ENCODE measurements at places on chromosomes 6 and 20. TPM values are rescaled to one million over a fixed set of nuclear protein-coding genes. Genes with fewer than 3 reads are reported as not detected.
A peak's percentile ranks its signal among the peaks of the same experiment; 100 is the strongest.

The TRIM40 gene
- not detected for total RNA-seq

The CARMIL1 gene
- 3.4 TPM for total RNA-seq

The RNF217 gene
- not detected for total RNA-seq

The MATN4 gene
- 2.2 TPM for total RNA-seq

The NRSN1 gene
- not detected for total RNA-seq

The HLA-DOB gene
- 2.7 TPM for total RNA-seq

The HLA-DQB2 gene
- total RNA-seq: 2.9 TPM

The STK4 gene
- total RNA-seq: 151 TPM

The GINS1 gene
- 36.5 TPM for total RNA-seq

The PXMP4 gene
- 15.6 TPM for total RNA-seq

The RWDD1 gene
- 44.2 TPM for total RNA-seq

The NCR2 gene
- total RNA-seq: 1.4 TPM

DNA sequence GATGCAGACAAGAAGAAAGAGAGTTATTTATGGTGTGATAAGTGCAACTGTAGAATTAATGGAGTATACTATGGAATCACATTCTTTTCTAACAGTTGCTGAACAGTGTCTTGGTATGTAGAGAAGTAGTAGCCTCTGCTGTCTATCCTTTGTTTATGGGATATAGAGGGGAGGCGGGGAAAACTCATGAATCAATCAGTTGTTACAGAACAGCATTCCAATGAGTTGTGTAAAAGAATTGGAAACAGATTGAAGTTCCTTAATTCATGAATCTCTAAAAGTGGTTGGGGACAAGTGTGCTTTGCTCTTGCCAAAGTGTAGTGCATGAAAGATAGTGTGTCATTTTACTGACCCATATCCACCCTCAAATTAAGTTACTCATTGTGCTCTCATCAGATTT is 77.7 kb downstream of the FLRT3 start:
- H3K4me1 ChIP-seq: no peaks in the 10 kb centered on the region
- no peaks in the 10 kb centered on the region for H3K36me3 ChIP-seq
- H3K27ac ChIP-seq: no peak overlapping the region
- no peaks in the 10 kb centered on the region for H3K27me3 ChIP-seq

DNA sequence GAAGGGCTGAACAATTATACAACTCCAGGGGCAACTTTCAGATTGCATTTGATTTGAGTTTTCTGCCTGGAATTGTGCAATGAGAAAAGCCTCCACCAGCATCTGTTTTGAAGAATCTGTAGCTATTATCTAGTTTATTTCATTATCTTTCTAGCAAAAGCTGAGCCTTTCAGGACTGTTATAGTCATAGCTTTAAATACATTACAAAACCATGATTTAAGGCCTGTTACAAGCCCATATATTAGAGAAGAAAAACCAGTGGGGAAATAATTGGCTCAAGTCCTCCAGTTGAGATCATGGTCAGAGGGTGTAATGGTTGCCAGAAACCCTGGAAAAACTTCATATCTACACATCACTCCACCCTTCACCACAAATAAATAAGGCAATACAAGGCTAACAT is 676.2 kb downstream of the HDGFL1 start:
- no peaks in the 10 kb centered on the region for H3K4me1 ChIP-seq
- H3K27me3 ChIP-seq: no peaks in the 10 kb centered on the region
- H3K36me3 ChIP-seq: no peaks in the 10 kb centered on the region
- no peak for DNase-seq
- no peak overlapping the region for H3K27ac ChIP-seq

DNA sequence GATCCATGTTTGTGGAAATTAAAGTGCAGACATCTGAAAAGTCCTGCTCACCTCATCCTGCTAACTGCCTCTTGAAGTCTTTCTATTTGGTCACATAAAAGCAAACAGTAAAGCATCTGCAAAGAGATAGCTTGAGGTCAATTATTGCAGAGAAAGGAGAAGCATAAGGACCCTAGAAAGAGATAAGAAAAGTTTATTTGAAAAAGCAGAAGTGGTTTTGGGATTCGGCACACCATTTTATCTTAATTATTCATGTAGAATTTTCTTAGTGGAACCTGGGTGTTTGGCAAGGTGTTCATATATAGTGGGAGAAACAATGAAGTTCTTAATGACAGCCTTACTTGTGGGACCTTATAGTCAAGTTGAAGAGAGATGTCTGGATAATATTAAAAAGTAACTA is 280.8 kb downstream of the CENPW start:
- DNase-seq: no peak
- H3K4me1 ChIP-seq: no peaks in the 10 kb centered on the region
- H3K27me3 ChIP-seq: no peaks in the 10 kb centered on the region
- no peak overlapping the region for H3K27ac ChIP-seq
- no peaks in the 10 kb centered on the region for H3K36me3 ChIP-seq
- no peak overlapping the region for H3K4me3 ChIP-seq

GRCh38 chr20:40679184-40679583 is 9.9 kb downstream of the MAFB start:
- H3K27ac ChIP-seq: no peak overlapping the region
- peaks cover 78% of the 10 kb centered on the region for H3K27me3 ChIP-seq
- no peak overlapping the region for H3K4me3 ChIP-seq

DNA sequence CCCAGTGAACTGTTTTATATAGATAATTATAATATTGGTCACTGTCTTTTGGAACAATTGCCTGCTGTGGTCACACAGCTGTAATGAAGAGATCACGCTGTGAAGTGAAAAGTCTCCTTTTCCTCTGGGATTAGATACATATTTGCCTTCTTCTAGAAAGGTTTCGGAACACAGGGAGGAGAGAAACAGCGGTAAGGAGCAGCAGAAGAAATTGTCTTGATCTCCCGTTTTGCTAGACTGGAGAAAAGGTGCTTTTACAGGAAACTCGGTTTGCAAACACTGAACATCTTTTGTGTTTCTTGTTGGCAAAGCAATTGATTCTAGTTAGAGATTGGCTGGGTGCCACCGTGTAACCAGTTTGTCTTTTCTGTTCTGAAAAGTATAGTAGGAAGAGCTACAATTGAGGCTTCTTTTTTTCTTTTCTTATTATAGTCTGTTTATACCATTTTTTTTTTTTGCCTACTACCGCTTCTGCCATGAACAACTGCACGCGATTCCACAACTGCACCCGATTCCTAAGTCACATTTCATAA is 404.1 kb upstream of the ID4 start:
- H3K4me1 ChIP-seq: no peaks in the 10 kb centered on the region
- no peaks in the 10 kb centered on the region for H3K27me3 ChIP-seq
- no peak overlapping the region for H3K4me3 ChIP-seq
- no peak overlapping the region for H3K27ac ChIP-seq

DNA sequence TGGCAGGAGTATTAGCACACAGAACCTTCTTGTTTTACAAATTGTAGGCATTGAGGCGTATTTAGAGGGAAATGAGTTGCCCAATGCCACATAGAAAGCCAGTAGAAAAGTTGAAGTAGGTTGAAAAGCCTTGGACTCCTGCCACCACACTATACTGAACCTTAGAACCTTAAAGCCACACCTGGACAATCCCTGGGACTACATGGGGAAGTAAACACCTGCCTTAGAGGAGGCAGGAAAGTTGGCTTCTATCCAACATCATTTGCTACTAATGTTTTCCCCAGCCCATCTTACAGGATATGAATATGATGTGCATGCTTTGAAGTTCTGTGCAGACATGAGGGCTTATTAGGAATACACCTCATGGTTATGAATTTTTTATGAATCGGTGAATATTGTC is 5.3 kb upstream of the EPPIN start:
- H3K27ac ChIP-seq: no peak overlapping the region
- H3K36me3 ChIP-seq: no peaks in the 10 kb centered on the region
- peaks cover 21% of the 10 kb centered on the region for H3K27me3 ChIP-seq
- DNase-seq: no peak
- no peaks in the 10 kb centered on the region for H3K4me1 ChIP-seq

- H3K4me1 ChIP-seq: peaks cover 23% of the 10 kb centered on the region
- DNase-seq: no peak
- H3K27ac ChIP-seq: no peak overlapping the region
- peaks cover 21% of the 10 kb centered on the region for H3K27me3 ChIP-seq
- no peak overlapping the region for H3K4me3 ChIP-seq
- peaks cover 3% of the 10 kb centered on the region for H3K36me3 ChIP-seq
These were observed 264.5 kb downstream of the CD83 start for GRCh38 chr6:14381829-14382677.

- no peak for DNase-seq
- H3K36me3 ChIP-seq: peaks cover 6% of the 10 kb centered on the region
- H3K27ac ChIP-seq: no peak overlapping the region
- H3K4me3 ChIP-seq: no peak overlapping the region
These were observed 76.8 kb downstream of the MAP3K4 start for GRCh38 chr6:161068321-161068741.

GRCh38 chr6:12869816-12870432 is 153.4 kb downstream of the PHACTR1 start:
- no peaks in the 10 kb centered on the region for H3K36me3 ChIP-seq
- no peak overlapping the region for H3K27ac ChIP-seq
- no peaks in the 10 kb centered on the region for H3K4me1 ChIP-seq
- peaks cover 7% of the 10 kb centered on the region for H3K27me3 ChIP-seq
- DNase-seq: no peak
- H3K4me3 ChIP-seq: no peak overlapping the region

- H3K4me1 ChIP-seq: peaks cover 79% of the 10 kb centered on the region
- H3K36me3 ChIP-seq: peaks cover 5% of the 10 kb centered on the region
- no peak overlapping the region for H3K27ac ChIP-seq
- no peaks in the 10 kb centered on the region for H3K27me3 ChIP-seq
- H3K4me3 ChIP-seq: no peak overlapping the region
These were observed 19.0 kb downstream of the RALY start for GRCh38 chr20:34012735-34013134.

- DNase-seq: no peak
- H3K4me3 ChIP-seq: no peak overlapping the region
- no peaks in the 10 kb centered on the region for H3K36me3 ChIP-seq
- H3K27ac ChIP-seq: no peak overlapping the region
These were observed 104.8 kb downstream of the SOBP start for GRCh38 chr6:107594736-107595135.

GRCh38 chr6:116011520-116011919 is 49.2 kb downstream of the FRK start:
- no peak overlapping the region for H3K4me3 ChIP-seq
- peaks cover 40% of the 10 kb centered on the region for H3K27me3 ChIP-seq
- peaks cover 11% of the 10 kb centered on the region for H3K4me1 ChIP-seq

DNA sequence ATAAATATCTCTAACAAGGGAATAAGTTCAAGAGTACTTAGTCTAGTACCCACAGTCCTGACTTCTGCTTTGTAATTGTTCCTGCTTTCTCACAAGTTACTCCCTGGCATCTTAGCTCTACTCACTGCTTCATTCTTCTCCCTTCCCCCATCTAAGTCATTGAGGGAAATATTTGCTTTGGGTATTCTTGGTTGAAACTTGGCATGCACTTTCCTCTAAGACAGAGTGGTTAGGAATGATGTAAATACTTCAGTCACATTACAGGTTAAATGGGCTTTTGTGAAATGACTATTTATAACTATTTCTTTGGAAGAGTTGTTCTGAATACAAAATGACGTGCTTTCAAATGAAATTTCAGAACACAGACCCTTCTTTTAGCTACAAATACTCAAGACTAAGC is 67.7 kb upstream of the PLEKHG1 start:
- peaks cover 15% of the 10 kb centered on the region for H3K27me3 ChIP-seq
- no peak overlapping the region for H3K27ac ChIP-seq
- H3K4me1 ChIP-seq: no peaks in the 10 kb centered on the region
- no peaks in the 10 kb centered on the region for H3K36me3 ChIP-seq
- no peak overlapping the region for H3K4me3 ChIP-seq

GRCh38 chr6:57303931-57304681 is 13.3 kb upstream of the PRIM2 start:
- no peaks in the 10 kb centered on the region for H3K36me3 ChIP-seq
- no peak for DNase-seq
- H3K27ac ChIP-seq: no peak overlapping the region
- H3K4me3 ChIP-seq: no peak overlapping the region

- H3K4me1 ChIP-seq: peaks cover 53% of the 10 kb centered on the region
- H3K4me3 ChIP-seq: peak overlapping the region; percentile 47
- peaks cover 45% of the 10 kb centered on the region for H3K36me3 ChIP-seq
These were observed 47.2 kb downstream of the QKI start for GRCh38 chr6:163461696-163462095.

DNA sequence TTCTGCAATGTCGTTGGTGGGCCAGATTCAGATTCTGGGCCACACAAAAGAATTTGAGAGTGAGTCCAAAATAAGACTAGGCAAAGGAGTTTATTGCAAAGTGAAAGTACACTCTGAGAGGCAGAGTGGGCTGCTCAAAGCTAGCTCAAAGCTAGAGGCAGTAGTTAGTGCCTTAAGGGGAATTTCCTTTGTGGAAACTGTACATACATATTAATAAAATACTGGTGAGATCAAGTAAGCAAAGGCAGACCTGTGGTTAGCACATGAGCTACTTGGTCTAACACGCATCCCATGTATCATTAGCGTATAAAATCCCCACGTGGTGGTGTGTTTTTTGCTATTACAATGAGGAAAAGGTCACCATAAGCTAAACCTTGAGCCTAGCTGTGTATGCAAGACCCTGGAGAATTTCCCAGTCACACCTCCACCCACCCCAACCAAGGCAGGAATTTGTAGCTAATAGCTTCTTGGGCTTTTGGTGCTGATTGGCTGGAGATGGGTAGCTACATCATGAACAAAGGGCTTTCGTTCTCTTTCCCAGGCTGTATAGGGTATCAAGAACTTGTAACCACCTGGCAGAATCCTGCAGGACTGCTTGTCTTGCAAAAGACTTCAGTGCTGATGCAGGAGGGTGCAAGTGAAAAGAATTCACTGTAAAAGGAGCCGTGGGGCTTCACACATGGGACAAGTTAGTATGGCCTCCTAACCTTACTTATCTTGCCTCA is 14.7 kb upstream of the TRIM26 start:
- peaks cover 14% of the 10 kb centered on the region for H3K4me1 ChIP-seq
- H3K27ac ChIP-seq: peak overlapping the region; percentile 72
- peaks cover 17% of the 10 kb centered on the region for H3K36me3 ChIP-seq

DNA sequence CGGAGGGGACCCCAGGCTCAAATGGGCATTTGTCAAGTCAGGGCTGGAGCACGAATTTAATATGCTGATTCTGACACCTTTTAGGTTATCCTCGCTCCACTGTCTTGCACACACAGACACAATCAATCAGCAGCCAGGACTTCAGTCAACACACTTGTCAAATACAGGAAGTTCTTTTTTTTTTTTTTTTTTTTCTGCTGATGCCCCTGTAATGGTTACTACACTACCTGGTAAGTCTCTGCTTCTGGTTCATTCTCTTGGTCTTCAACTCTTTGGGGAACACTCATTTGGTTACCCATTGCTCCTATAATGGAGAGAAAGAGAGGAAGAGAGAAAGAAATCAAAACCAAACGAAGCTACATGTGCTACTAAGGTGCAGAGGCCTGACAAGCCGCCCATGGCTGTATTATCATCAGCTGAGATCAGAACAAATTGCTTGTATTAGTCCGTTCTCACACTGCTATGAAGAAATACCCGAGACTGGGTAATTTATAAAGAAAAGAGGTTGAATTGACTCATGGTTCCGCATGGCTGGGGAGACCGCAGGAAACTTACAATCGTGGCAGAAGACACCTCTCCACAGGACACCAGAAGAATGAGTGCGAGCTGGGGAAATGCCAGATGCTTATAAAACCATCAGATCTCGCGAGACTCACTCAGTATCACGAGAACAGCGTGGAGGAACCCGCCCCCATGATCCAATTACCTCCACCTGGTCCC is 11.8 kb downstream of the BCAS1 start:
- H3K27ac ChIP-seq: no peak overlapping the region
- peaks cover 2% of the 10 kb centered on the region for H3K27me3 ChIP-seq
- no peak overlapping the region for H3K4me3 ChIP-seq
